ENCODE measurements at places on chromosomes 3 and 15. TPM values are rescaled to one million over a fixed set of nuclear protein-coding genes. Genes with fewer than 3 reads are reported as not detected.

RPS17 gene
- total RNA-seq: 1,741 TPM

CISH gene
- 3.6 TPM for total RNA-seq

MESP2 gene
- total RNA-seq: 0.16 TPM

NCK1 gene
- total RNA-seq: 28.4 TPM

TF gene
- 0.76 TPM for total RNA-seq

DAZL gene
- 5.3 TPM for total RNA-seq

SUSD5 gene
- total RNA-seq: 4.3 TPM

FETUB gene
- total RNA-seq: not detected

SLC12A1 gene
- total RNA-seq: 0.19 TPM

ENTPD3 gene
- total RNA-seq: 0.63 TPM

RHOV gene
- total RNA-seq: 4.7 TPM

XYLB gene
- total RNA-seq: 3.0 TPM

GPR160 gene
- 77.0 TPM for total RNA-seq

MYZAP gene
- 0.66 TPM for total RNA-seq

KCNMB3 gene
- total RNA-seq: 1.3 TPM

FBXO40 gene
- 0.23 TPM for total RNA-seq

CMTM8 gene
- 24.5 TPM for total RNA-seq

LRRIQ4 gene
- total RNA-seq: not detected

RBPMS2 gene
- 36.9 TPM for total RNA-seq

FAM3D gene
- not detected for total RNA-seq

SOX2 gene
- total RNA-seq: 228 TPM

GUCA1C gene
- not detected for total RNA-seq

ARL14 gene
- total RNA-seq: not detected

LYZL4 gene
- not detected for total RNA-seq

CD96 gene
- total RNA-seq: not detected

TM4SF4 gene
- total RNA-seq: not detected

TTLL13 gene
- not detected for total RNA-seq

GALNT15 gene
- total RNA-seq: not detected

PPARG gene
- total RNA-seq: not detected

CGNL1 gene
- 58.0 TPM for total RNA-seq

MYO5C gene
- 28.8 TPM for total RNA-seq

NOP10 gene
- total RNA-seq: 417 TPM

CTDSPL2 gene
- total RNA-seq: 86.2 TPM

CSTA gene
- total RNA-seq: not detected

BOC gene
- total RNA-seq: 3.0 TPM

CD200 gene
- 51.9 TPM for total RNA-seq

KLHL40 gene
- total RNA-seq: not detected

TM4SF1 gene
- total RNA-seq: not detected

GPR149 gene
- total RNA-seq: not detected

RBP2 gene
- total RNA-seq: not detected
